ENCODE measurements at places on chromosomes 2 and 18. TPM values are rescaled to one million over a fixed set of nuclear protein-coding genes. Genes with fewer than 3 reads are reported as not detected.

- no peak for DNase-seq
Observed at GRCh38 chr2:62382757-62383156, 123.2 kb downstream of the TMEM17 start.

GRCh38 chr2:155218292-155218924 lies 519.9 kb downstream of the KCNJ3 start:
- no peak for DNase-seq

DNA sequence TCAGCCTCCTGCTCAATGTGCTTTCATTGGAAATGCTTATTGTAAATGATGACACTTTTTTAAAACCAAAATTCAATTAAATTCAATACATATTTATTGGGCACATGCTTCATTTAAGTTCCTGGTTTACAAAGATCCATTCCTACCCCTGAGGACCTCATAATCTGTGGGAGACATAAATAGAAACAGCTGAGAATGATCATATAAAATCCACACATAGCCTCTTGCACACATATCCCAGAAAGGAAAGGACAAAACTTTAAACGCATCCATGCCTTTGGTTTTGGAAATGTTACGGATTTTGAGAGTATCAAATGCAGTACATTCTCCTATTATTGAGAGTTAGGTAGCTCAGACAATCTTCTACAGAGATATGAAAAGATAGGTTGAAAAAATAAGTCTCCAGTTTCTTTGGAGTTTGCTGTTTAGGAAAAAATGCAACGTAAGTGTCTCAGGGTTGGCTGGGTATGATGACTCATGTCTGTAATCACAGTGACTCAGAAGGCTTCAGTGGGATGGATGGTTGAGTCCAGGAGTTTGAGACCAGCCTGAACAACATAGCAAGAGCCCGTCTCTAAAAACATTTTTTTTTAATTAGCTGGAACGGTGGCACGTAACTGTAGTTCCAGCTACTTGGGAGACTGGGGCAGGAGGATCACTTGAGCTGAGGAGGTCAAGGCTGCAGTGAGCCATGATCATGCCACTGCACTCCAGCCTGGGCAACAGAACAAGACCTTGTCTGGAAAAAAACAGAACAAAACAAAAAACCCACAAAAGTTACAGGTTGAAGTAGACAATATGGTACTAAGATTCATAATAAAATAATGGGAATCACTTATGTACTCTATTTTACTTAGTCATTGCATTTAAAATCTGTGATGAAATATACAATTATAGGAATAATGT lies 3.9 kb upstream of the PRELID3A start:
- DNase-seq, result no peak

DNA sequence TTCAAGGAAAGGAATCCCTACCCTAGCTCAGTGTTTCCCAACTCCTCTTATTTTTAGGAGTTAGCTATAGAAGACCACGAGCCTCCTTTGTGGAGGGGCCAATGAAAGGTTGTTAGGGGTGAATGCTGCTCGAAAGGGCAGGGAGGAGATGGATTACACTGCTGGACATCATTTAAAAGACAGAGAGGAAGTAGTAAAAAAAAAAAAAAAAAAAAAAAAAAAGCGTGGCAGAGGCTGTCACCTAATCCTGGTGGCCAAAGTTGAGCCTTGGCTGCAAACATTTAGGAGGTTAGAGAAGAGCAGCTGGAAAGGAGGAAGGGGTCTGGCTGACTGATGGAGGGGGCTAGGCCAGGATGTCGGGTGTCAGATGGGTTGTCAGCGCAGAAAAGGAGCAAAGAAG lies 139.0 kb upstream of the KLF7 start:
- no peak for DNase-seq

Gene DNAJC5G
- total RNA-seq, result 0.31 TPM

DNA sequence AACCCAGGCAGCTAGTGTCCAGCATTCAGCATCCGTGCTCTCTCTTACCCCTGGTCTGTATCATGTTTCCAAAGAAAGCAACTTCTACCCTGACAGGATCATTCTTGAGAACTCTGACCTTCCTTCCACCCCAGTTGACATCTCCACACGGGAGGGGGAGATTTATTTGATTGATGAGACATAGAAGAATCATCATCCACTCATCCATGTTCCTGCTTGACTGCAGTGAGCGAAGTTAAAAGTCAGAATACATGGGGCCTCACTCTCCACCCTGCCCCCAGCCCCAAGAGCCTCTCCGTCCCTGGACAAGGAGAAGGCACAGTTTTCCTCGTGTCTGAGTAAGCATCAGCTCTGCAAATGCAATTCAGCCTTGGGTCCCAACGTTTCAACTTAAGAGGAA lies 356.0 kb upstream of the TNP1 start:
- no peak for DNase-seq

Gene AQP12B
- total RNA-seq, result not detected

- DNase-seq, result no peak
Observed at GRCh38 chr18:58046794-58047555, 2.9 kb downstream of the NEDD4L start.

GRCh38 chr2:73291093-73291460 lies 2.3 kb downstream of the EGR4 start:
- peak; percentile 61 for DNase-seq

- DNase-seq, result no peak
Observed at GRCh38 chr2:10132996-10133647, 10.6 kb downstream of the RRM2 start.

- no peak for DNase-seq
Observed at GRCh38 chr2:204355688-204356087, 189.6 kb upstream of the PARD3B start.

DNA sequence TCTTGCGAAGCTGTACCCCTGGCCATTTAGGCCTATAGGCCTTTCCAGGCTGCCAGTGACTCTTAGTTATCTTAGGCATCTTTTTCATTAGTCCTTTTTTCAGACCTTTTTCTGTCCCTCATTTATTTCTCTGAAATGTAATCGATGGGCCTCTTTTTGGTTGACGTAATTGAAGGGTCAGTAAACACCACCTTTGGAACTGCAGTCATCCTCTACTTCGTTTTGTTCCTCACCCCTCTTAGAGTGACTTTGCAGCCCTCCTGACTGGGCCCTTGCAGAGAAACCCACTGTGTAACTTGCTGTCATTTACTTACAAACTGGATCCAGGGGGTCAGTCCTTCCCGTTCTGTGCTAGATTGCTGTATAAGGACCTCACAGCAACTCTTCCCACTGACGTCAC lies 23.2 kb downstream of the CENPO start:
- no peak for DNase-seq

DNA sequence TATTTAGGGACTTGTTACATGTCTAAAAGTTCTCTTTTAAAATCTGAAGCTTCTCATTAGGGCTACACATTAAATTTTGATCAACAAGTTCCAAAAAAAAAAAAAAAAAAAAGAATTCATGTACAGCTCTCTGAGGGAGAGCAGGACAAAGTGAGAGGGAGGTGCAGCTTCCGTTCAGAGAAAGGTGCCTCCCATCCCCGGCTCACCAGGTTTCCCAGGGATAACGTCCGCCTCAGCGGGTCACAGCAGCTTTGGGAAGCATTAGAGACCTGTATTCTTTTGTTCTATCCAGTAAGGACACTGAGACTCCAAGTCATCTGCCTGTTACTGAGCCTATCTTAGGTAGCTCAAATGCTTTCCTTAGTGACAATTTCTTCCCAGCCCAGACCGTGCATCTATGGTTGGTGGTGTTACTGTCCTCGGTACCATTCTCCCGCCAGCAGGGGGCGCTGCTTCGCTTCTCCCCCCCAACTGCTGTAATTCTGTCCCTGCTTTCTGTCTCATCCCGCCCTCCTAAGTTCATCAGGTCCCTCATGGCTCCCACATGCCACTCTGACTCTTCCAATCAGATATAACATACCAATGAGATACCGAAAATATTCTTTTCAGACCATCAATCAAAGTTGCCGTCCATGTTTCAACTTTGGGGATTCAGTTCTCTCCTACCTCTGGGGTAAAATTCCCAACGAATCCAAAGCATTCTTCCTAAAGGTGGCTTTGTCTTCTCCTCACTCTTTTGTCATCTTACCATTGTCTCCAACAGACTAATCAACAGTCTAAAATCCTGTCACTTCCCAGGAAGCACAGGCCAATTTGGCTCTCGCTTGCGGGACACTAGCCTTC lies 466.5 kb downstream of the METTL4 start:
- DNase-seq, result peak; percentile 63

Gene ANKAR
- 7.5 TPM for total RNA-seq

Gene EIF2AK2
- total RNA-seq, result 30.1 TPM

- no peak for DNase-seq
Observed at GRCh38 chr2:96526615-96527285, 9.8 kb upstream of the ARID5A start.

- DNase-seq, result no peak
Observed at GRCh38 chr2:121257480-121257840, 27.5 kb downstream of the TFCP2L1 start.

GRCh38 chr2:109173311-109174171 lies 44.5 kb downstream of the SH3RF3 start:
- DNase-seq, result no peak

DNA sequence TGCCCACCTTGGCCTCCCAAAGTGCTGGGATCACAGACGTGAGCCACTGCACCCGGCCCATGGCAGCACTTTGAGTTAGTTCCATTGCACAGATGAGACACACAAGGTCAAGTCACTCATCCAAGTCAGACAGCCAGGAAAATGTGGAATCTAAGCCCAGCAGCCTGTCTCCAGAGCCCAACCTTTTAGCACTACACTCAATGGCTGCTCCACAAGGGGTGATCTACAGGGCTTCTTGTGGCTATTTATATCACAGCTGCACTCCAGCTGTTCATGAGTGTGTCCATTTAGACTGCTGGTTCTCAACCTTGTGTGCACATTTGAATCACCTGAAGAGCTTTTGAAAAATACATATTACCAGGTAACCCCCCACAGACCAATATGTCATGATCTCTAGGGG lies 72.9 kb upstream of the RPL31 start:
- DNase-seq, result no peak

DNA sequence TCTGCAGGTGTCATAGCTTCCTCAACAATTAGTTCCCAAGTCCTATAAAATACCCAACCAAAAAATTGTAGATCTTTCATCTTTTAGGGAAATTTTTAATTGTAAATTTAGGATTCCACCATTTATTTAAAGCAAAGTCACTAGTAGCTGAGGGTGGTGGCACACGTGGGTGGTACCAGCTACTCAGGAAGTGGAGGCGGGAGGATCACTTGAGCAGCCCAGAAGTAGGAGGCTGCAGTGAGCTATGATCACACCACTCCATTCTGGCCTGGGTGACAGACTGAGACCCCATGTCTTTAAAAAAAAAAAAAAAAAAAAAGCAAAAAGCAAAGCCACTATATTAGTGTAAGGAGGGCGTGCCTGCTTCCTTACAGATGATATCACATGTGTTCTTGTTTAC lies 60.3 kb upstream of the GREB1L start:
- no peak for DNase-seq

- DNase-seq, result no peak
Observed at GRCh38 chr2:29276151-29276550, 160.9 kb downstream of the CLIP4 start.

GRCh38 chr2:3587432-3587831 lies 7.5 kb upstream of the COLEC11 start:
- no peak for DNase-seq

Gene CD226
- 73.7 TPM for total RNA-seq

GRCh38 chr18:70256994-70257393 lies 31.9 kb upstream of the SOCS6 start:
- DNase-seq, result no peak

DNA sequence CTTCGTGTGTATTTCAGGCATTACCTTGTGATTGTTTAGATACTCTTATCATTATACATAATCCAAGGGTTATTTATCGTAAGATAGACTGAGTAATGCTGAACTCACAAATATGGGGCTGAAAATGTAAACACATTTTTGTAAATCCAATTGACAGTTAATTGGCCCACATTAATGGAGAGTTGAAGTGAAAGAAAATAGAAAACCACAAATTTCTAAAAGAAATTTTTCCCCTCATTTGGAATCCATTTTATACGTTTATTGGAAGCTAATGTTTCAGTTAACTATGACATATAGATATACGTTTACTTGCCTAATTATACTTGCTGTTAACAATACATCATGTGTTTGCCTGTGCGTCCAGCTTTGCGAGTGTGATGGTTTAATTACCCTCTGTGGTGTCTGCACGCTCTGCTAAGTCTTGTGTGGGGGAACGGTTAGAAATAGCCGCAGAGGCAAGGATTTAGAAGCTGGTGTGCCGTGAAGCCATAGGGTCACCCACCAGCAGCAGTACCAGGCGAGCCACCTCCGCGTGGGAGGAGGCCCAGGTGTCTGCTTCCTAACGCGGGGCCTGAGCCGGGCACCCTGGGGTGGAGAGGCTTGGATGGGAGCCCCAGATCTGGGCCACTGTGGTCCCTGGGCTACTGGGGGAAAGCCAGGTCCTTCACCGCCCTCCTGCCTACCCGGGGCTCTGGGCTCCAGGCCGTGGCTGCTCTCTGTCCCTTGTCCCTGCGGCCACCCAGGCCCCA lies 38.0 kb downstream of the TSHZ1 start:
- no peak for DNase-seq

- DNase-seq, result no peak
Observed at GRCh38 chr2:222733846-222734702, 62.6 kb downstream of the MOGAT1 start.

Gene ADRA2B
- total RNA-seq, result 2.1 TPM

- no peak for DNase-seq
Observed at GRCh38 chr2:212713681-212714080, 175.1 kb upstream of the ERBB4 start.

DNA sequence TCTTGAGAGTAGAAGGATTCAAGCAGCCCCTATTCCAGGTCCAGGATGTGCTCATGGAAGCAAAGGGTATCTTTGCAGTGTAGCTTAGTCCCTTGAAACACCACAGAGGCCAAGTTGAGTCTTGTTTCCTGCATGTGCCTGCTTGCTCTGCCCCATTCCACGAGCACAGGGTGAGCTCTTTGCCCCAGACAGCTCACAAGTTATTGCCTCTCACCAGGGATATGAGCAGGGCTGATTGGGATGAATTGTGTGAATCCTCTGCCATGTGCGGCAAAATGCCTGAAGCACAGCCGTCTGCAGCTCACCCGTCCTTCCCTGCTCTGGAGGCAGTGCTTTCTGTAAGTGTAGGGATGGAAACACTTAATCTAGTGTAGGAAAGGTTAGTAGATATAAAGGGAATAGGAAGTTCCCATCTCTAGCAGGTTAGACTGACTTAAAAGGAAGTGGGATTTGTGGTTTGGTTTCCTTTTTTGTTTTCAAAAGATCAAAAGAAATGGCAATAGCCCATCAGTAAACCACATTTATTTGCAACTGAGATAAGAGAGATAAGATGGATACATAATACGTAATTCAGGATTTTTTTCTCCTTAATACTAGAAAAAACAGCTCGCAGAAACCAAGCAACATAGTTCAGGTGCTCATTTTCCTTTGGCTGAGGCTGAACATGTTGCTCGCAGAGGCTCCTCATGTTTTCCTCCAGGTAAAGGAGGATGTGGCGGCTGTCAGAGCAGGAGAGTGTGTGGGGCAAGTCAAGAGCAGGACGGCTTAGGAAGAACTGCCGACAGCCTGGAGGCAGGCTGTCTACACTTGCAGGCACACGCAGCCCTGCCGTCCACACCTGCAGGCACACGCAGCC lies 41.4 kb downstream of the TMEM182 start:
- no peak for DNase-seq
